H9 (cell line): ENCODE measurements at places on chromosomes 7 and 10.
A peak's percentile ranks its signal among the peaks of the same experiment; 100 is the strongest.

DNA sequence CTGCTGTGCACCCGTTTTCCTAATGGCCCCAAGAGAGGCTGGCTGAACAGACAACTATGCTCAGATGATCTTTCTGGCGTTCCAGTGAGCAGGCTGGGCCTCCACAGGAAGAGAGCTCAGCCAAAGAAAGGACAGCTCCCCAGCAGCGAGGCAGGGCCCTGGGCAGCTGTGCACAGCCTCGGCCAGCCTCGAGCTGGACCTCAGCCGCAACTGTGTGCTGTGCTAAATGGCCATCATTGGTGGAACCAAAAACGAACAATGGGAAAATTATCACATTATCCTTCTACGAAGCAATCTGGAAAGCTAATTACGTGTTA lies 97.5 kb downstream of the CTBP2 start:
- no peak for DNase-seq

DNA sequence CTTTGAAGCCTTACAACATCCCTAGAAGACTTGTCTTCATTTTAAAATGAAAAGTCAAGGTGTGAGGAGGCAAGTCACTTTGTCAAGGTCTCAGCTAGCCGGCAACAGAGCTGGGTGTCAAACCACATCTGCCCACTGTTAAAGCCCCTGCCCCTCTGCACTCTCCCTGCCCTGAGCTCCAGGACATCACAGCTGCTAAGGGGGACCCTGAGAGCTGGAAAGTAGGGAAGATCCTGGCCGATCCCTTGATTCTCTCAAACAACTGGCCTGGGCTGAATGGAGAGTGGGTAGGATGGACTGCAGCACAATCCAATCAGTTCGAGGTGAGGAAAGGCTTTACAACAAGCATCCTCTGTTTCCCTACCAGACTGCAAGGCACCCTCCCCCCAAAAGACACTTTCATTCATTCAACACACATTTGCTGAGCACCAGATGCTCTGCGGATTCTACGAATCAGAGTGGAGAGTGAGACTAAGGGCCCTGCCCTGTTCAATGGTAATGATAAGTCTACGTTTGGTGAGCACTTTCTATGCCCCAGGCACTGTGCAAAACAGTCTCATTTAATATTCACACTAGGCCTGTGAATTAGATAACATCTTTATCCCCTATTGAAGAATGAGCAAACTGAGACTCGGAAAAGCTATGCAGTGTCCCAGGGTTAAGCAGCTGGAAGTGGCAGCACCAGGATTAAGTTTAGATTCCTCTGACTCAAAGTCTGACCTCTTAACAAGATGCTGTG lies 148.1 kb downstream of the HERPUD2 start:
- no peak for DNase-seq

DNA sequence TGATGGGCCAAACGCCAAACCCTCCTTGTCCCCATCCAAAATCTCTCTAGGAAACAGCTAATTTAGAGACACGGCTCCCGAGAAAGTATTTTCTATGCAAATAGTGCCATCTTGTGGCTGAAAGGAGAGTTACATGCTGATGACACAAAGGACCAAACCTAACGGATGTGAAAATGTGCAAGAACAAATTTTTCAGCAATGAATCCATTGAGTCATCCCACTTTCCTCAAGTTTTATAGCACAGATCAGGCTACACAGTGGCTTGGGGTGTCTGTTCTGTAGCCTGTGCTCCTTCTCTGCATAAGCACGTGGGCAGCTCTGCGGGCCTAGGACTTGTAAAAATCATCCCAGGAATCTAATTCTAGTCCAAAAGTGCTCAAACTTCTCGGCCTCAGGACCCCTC lies 154.8 kb upstream of the PRR15 start:
- DNase-seq = peak; percentile 51

GRCh38 chr10:48744587-48744986 lies 59.9 kb downstream of the WDFY4 start:
- no peak for DNase-seq

DNA sequence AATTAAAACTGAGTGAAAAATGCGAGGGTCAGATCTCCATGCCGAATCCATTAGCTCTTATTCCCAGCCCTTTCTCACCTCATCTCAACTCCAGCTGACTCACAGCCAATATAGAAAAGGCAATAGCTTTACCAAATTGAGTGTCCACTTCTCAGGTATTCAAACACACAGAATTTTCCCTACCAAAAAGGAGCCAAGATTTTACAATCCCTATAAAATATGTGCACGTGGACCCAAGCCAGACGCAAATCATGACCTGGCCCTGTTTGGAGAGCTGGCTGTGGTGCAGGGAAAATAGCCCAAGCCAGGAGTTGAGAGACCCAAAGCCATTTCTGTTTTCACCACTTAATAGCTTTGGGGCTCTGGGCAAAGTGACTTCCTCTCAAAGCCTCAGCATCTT lies 379.7 kb upstream of the AUTS2 start:
- DNase-seq = no peak

DNA sequence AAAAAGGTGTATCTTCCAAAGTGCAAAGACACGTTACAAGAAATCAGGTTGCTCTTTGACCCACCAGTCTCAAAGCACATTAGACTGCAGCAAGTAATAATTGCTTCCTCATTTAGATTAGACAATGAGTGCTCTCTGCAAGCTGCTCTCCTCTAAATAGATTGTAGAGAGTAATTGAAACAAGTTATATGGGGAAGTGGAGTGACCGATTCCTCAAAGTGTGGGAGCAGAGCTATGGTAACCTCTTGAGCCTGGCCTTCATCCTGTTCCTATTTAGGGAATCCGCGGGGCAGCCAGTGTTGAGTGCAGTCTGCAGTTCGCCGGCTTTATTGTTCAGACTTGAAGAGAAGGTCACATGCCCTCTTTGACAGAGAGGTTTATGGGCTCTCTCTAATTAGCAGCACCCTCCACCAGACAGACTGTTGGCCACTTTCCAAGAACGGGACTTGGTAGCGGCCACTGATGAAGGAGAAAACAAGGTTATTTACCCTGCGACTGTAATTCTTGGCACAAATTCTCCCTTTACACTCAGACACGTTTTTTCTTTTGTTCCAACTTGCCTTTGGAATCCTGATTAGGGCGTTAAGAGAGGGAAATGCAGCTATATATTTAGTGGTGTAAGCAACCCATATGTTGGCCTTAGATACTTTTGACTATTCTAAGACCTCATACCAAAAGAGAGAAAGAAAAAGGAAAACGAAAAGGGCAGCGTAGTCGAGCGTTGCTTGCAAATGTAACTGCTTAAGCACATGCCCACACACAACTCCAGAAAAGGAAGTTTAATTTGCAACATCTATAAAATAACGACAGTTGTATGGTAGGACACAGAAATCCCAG lies 107.5 kb downstream of the REEP3 start:
- peak; percentile 53 for DNase-seq

GRCh38 chr10:97071496-97071895 lies 114.3 kb downstream of the SLIT1 start:
- no peak for DNase-seq

- no peak for DNase-seq
These were observed 49.7 kb upstream of the HECTD2 start for GRCh38 chr10:91360461-91360860.

- peak; percentile 50 for DNase-seq
These were observed 815 bp downstream of the CCSER2 start for GRCh38 chr10:84329196-84329611.

GRCh38 chr10:97076781-97077180 lies 109.0 kb downstream of the SLIT1 start:
- DNase-seq = no peak

DNA sequence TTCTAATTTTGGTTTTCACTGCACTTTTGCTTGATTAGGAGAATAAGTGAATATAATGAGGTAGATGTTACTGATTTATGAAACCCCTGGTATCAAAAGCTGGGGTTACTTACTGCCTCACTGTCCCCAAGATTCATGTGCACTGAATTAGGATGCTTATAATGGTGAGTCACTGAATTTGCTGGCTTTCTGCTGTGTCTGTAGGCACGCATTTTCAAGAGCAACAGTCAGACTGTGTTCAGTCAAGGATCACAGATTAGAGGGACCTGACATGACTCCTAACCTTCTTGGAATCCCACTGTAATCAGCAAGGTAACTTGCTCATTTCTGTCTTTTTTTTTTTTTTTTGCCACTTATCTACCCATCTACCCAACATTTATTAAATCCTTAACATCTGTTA lies 59.7 kb downstream of the GPR85 start:
- DNase-seq = no peak

DNA sequence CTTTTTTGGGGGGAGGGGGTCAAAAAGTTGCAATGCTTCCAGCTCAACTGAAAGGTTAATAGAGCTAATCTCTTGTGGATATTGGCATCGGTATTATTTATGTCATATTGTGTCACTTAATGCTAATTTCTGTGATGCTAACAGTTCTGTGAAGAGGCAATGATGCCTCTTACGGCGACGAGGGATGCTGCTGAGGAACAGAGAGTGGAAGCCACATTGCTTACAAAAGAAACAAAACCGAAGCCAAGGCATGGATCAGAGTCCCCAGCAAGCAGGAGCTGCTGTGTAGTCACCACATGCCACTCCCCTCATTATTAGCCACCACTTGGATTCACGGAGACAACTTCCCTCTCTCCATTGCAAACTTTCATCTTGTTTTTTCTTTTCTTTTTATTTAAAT lies 536.5 kb upstream of the MGMT start:
- no peak for DNase-seq

- no peak for DNase-seq
These were observed 194.2 kb downstream of the GPAM start for GRCh38 chr10:111989136-111989911.

DNA sequence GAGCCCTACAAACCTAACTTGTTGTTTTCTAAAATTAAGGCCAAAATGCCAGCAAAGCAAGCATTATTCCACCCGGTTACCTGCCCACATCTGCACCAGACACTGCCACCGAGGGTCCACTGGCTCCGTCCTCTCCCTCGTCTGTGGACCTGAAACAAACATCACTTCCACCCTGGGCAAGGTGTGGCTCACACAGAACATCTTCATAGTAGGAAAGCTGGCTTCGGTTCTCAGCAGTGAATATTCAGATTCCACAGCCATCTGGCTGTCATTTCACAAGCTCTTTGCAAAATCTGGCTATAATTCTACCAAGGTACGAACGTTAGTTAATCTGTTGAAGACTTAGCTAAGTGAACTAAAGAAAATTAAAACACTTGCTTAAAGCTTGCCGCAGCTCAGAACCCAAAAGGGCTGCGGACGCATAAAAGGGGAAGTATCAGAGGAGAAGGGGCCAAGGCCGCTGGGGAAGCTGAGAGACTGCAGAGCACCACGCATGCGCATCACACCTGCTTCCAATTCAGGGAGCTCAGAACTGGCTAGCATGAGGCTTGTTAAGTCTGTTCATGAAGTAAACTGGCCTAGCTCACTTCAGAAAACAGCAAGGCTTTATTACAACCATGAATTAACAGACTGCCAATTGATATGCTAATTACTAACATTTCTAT lies 46.1 kb downstream of the PTPRN2 start:
- no peak for DNase-seq

DNA sequence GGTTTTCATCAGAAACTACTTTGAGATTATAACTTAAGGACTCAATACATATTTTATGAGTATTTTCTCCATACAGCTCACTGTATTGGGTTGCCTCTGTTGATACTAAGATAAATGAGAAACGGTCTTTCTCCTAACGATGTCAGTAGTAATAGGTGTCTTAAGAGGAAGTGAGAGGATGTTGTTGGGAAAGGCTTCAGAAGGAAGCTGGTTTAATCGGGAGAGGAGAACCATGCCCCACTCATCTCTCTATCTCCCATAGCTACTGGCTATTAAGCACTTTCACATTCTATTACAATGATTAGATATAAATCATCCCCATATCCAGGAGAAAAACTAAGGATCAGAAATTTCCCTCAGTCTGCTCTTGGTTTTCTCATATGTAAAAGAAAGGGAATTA lies 2.0 kb downstream of the CLEC5A start:
- DNase-seq = no peak

DNA sequence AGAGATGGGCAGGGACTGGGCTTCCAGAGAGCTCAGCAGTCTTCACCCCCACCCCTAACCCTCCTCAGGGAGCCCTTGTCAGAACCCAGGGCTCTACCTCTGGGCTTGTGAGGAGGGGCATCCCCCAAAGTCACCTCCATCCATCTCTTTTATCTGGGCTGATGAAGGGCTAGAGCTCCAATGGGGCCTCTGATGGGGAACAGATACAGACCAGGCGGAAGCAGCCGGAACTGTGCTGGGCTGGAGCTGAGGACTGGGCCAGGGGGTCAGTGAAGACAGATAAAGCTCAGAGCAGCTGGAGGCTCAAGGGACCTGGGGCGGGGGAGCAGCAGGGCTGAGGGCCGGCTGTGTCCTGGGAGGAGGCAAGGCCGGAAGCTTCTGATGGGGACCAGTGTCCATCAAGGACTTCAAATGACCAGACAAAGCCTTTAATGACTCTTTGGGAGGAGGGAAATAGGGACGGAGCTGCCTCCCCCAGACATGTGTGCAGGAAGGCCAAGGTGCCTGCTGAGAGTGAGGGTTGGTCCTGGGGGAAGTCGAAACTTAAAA lies 10.2 kb downstream of the KAZALD1 start:
- no peak for DNase-seq

DNA sequence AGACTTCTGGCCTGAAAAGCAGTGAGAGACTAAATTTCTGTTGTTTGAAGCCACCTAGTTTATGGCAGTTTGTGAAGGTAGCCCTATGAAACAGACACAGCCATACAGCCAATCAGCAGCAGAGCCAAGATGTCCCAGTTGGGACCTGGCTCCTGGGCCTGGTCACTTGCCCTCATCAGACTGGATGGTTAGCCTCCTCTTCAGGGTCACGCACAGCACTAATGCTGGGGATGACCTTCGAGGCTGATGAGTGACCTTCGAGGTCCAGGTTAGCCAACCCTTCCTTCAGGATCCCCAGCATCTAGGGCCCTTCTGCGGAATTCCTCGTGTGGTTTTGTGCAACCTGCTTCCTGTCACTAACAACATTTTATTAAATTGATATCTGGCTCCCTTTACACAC lies 229.7 kb downstream of the FANK1 start:
- DNase-seq = no peak

GRCh38 chr7:116807011-116807560 lies 55.3 kb upstream of the CAPZA2 start:
- no peak for DNase-seq

- no peak for DNase-seq
These were observed 40.0 kb downstream of the FIGNL1 start for GRCh38 chr7:50409856-50410745.

- no peak for DNase-seq
These were observed 233.8 kb upstream of the LYZL1 start for GRCh38 chr10:29055101-29055500.

DNA sequence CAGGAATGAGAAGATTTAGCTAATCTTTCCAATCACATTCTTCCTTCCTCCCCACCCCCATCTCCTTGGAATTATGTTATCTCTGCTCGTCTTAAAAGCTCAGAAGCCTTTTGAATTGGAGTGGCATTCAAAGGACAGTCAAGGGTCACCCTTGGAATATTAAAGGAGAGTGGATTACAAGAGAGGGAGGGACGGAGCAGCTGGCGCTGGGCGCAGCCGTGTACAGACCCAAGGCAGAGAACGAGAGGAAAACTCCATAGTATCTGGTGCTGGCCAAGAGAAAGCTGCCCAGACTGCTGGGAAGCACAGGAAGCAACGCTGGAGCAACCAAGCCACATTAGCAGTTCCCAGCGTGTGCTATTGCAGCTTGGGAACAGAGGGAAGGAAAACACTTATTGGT lies 95.7 kb downstream of the POU6F2 start:
- peak; percentile 35 for DNase-seq

DNA sequence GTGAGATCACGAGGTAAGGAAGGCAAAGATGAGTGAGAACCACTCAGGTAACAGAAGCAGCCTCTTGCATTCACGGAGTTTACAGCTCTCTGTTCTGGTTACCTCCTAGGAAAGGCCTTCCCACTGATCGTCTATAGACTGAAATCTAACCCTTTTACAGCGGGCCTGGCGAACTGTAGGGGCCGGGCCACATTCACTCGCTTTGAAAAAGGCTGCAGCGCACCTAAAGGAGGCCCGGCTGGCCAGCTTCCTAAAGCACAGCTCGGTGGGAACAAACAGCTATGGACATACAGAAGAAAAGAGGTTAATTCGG lies 565 bp downstream of the ATP5MK start:
- no peak for DNase-seq
